ENCODE measurements at places on chromosomes 13 and 19.
A peak's percentile ranks its signal among the peaks of the same experiment; 100 is the strongest.

- no peak for DNase-seq
Observed at GRCh38 chr13:48564056-48564455, 31.2 kb upstream of the RCBTB2 start.

- no peak for DNase-seq
Observed at GRCh38 chr13:31476266-31476665, 263.1 kb upstream of the RXFP2 start.

GRCh38 chr13:111913761-111914140, 153.2 kb upstream of the SOX1 start:
- no peak for DNase-seq

DNA sequence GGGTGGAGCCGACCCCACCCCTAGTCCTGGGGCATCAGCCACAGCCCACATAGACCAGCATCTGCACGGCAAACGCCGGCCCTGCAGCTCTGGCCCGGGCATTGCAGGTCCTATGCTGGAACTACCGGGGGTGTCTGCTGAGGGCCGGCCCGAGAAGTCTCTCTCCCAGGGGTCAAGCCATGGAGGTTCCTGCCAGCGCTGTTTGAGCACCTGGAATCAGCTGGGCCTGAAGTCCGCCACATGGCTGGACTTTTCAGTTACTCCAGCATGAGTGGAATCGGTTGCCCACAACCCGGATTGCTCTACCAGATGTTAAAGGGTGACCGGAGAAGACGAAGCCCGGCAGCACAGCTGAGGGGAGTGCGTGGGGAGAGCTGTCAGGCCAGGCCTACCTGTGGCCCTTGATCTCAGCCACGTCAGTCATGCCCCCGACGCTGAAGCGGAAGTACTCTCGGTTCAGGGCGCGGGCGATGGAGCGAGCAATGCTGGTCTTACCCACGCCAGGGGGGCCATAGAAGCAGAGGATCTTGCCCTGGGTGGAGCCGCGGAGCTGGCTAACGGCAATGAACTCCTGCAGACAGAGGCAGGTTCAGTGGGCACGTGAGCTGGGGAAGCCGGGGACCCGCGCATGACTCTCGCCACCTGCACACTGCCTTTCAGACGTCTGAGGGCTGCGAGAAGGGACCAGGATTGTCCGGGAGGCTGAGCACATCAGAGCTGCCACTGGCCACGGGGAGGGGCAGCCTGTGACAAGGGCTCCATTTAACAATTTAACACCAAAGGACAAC, 8.7 kb downstream of the RPL36 start:
- no peak for DNase-seq

DNA sequence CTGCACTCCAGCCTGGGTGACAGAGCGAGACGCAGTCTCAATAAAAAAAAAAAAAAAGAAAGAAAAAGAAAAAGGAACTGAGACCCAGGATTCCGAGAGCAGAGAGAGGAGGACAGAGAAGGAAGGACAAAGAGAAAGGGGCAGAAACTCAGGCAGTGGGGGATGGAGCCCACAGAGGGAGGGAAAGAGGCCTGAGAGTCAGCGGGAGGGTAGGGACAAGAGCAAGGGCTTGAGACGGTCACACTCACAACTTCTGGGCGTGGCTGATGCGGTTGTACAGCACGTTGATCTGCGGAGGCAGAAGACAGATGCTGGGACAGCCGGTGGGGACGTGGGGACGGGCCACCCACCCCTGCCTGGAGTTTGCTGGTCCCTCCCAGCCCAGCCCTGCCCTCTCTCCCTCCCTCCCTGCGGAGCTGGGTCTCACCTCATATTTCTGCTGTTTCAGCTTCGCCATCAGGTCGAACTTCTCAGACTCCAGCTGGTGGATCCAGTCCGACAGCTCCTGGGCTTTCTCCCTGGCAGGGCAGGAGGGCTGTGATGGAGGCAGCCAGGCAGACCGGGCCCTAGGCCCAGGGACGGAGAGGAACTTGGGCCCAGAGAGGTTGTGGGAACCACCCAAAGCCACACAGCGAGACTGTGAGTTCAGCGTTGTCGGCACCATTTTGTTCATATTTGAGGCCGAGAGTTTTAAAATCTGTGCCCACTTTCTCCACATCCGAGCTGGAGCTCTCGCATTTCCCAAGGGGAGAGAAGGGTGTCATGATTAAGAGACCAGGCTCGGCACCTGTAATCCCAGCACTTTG, 15.2 kb downstream of the TNNT1 start:
- no peak for DNase-seq

- no peak for DNase-seq
Observed at GRCh38 chr13:100197591-100198365, 108.9 kb downstream of the PCCA start.

DNA sequence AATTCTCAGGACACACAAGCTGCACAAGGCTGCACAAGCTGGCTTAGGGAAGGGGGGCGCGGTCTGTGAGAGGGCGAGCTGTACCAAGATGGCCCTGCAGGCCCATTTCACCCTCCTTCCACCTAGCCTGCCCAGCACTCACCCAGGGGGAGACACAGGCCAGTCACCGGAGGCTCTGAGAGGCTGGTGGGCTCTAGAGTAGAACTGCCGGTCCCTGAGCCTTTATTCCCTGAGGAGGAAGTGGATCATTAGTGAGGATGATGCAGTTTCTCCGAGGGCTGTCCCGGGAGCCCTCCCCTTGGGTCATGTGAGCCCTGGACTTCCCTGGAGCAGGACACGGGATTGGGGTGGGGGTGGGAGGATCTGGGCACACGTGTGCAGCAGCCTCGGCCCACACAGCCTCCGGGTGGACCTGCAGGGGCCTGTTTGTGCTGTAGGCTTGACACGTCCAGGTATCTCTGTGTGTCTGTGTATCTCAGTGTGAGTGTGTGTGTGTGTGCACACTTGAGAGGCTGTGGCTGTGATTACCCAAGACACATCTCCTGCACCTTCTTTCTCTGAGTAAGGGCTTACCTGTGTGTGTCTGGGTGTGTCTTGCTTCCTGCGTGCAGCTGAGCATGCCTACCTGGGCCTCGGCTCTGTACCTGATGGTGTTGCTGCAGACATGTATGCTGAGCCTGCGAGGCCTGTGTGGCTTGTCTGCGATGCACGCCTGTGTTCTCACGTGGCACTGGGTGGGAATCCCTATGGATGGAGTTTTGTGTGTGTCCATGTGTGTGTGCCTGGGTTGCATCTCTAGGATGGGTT, at the start of gene ACP5:
Gene ACP5, minus strand, starts transcription at position 195 of the 807 bp plus-strand sequence. CDS start 328 bp downstream, outside the sequence.
- no peak for DNase-seq

DNA sequence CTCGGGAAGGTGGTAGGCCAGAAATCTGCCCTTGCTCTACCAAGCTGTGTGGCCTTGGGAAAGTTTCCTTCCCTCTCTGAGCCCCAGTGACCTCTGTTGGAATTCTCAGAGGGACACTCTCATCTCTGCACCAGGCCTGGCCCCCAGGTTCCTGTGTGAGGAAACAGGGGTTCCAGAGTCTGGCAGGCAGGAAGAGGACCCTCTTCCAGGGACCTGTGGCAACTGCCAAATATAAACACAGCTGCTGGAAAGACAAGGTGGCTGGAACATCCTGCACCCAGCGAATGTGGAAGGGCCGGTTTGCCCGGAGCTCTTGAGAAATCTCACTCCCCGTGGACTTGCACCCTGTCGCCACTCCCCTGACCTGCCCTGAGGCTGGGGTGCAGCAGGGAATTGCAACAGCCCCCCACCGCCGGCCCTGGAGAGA, 52.8 kb downstream of the GADD45B start:
- no peak for DNase-seq

- DNase-seq: peak; percentile 92
Observed at GRCh38 chr19:16258440-16258903, 60.8 kb downstream of the AP1M1 start.

- DNase-seq: no peak
Observed at GRCh38 chr19:51094696-51095279, 12.1 kb upstream of the KLK14 start.

- DNase-seq: no peak
Observed at GRCh38 chr13:22076658-22077057, 405.8 kb downstream of the FGF9 start.

DNA sequence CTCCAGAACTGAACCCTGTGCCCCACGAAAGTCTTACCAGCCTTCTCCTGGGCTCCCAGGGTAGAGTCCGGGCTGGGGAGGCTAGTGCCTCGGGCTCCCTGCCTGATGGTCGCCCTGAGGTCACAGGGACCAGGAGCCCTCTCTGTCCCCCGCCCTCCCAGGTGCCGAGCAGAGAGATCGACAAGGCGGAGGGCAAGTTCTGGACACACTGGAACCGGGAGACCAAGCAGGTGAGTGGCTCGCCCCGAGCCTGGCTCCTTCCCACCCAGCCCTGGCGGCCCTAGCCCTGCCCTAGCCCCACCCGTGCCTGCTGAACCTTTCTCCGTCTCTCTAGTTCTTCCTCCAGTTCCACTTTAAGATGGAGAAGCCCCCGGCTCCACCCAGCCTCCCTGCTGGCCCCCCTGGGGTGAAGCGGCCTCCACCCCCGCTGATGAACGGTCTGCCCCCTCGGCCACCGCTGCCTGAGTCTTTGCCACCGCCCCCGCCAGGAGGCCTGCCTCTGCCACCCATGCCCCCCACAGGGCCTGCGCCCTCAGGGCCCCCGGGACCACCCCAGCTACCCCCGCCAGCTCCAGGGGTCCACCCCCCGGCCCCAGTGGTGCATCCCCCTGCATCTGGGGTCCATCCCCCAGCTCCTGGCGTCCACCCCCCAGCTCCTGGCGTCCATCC, 1.6 kb upstream of the AMH start:
- no peak for DNase-seq

GRCh38 chr19:2371656-2372055, 11.6 kb downstream of the TMPRSS9 start:
- peak; percentile 80 for DNase-seq

- DNase-seq: no peak
Observed at GRCh38 chr13:66864627-66865026, 365.5 kb downstream of the PCDH9 start.

GRCh38 chr13:90956031-90956430, 391.5 kb upstream of the MIR17HG start:
- no peak for DNase-seq

GRCh38 chr13:30334663-30335386, 27.5 kb upstream of the KATNAL1 start:
- DNase-seq: peak; percentile 25

DNA sequence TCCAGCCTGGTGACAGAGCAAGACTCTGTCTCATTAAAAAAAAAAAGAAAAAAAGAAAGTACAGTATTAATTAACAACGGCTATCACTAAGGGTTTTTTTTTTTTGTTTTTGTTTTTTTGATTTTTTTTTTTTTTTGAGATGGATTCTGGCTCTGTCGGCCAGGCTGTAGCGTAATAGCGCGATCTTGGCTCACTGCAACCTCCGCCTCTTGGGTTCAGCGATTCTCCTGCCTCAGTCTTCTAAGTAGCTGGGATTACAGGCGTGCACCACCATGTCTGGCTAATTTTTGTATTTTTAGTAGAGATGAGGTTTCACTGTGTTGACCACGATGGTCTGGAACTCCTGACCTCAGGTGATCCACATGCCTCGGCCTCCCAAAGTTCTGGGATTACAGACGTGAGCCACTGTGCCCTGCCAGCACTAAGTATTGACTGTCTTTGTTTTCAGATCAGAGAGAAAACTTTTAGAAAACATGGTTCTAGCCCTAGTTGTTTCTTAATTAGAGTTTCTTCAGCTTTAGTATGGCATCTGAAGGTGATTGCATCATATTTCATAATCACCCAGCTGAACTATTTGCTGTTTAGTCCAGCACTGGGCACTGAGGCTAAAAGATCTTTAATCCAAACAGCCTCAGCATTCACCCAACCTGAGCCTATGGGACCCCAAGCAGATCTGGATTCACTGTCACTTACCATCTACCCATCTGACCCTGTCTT, 2.7 kb upstream of the GATAD2A start:
- no peak for DNase-seq

DNA sequence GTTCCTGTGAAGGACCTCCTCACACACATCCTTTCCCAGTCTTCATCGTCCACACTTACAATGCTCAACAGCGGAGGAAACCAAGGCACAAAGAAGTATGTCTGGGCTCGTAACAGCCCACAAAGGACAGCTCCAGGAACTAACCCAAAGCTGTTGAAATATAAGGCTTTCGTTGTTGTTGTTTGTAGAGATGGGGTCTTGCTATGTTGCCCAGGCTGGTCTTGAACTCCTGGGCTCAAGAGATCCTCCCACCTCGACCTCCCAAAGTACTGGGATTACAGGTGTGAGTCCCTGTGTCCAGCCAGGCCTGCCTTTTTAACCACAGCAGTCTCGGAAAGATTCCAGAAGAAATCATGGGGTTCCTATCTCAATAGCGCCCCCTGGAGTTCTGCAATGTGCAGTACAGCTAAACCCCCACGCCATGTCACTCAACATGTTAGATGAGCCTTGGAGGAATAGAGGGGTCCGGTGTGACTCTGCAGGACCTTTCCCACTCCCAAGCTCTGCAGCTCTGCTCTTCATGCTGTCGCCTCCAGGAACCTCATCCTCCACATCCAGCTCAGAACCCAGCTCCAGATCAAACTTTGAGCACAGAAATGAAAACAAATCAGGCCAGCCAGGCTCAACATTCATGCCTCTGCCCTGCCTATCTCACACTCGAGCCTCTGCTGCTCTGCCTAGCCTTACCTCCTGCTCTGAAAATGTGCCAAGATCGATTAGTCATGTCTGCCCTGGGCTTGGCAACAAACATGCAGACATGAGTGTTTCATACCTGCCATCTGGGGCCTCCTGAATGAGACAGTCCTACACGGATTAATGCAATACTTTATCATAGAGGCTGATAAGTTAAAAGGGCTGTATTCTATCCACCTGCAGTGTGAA, 7.5 kb downstream of the PLA2G4C start:
- no peak for DNase-seq

GRCh38 chr13:19772306-19772705, 10.4 kb downstream of the PSPC1 start:
- DNase-seq: no peak

DNA sequence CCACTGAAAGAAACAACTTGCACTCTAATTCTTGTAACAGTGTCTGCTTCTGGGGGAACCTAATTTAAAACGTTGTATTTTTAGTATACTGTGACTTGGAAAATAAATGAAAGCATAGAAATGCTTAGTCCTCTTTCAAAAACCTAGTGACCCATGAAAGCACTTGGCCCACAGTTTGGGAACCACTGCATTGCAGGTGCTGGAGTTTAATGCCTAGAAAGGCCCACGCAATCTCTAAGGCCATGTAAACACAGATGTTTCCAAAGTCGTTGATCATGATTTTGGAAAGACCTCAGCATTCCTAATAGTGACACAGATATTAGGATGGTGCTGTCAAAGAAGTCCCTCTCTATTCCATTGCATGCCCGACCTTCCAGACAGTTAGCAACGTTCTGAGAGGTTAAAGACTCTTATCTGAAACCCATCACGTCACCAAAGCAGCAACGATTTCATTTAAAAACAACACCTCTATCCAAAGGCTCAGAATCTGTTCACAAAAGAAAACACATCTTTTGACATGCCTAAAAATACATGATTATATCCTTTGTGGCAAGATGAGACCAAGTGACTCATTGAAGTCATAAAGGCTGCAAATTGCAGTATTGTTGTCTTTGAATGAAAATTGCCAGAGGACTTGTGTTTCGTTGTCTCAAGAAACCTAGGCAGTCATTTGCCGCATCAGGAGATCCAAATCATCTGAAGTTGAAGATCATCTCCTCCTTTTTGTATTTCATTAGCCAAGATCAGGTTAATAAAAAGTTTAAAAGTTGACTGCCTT, 328.0 kb upstream of the ZNF507 start:
- no peak for DNase-seq

Measured in kidney capillary endothelial cell (primary cell).